ENCODE measurements at places on chromosomes 16 and 17. TPM values are rescaled to one million over a fixed set of nuclear protein-coding genes. Genes with fewer than 3 reads are reported as not detected.

The STX1B gene
- total RNA-seq = 21.6 TPM

The DNAH17 gene
- total RNA-seq = under 0.01 TPM

The CLEC19A gene
- total RNA-seq = not detected

The NOTUM gene
- 0.25 TPM for total RNA-seq

The RFNG gene
- 23.1 TPM for total RNA-seq

The CLDN9 gene
- not detected for total RNA-seq

All from temporal lobe (tissue), 4 donors.